Hindlimb muscle (tissue), 1 donor: ENCODE measurements at places on chromosomes 11 and 22.

DNA sequence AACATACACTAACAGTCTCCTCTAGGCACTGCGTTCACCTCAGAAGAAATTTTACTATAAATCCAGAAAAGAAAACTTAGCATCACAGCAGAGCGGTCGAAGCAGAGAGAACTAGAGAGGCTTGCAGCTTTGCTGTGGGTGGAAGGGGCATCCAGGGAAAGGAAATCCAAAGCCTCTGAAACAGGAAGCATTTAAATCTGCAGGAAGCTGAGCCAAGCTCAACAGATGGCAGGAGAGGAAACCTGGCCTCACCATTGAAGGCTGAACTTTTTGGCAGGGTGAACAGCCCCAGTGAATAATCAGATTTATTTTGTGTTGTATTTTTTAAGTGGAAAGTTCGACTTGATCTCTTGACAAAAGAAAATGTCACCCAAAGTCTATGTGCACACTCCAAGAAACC is 858.1 kb downstream of the OPCML start:
- DNase-seq, result no peak

DNA sequence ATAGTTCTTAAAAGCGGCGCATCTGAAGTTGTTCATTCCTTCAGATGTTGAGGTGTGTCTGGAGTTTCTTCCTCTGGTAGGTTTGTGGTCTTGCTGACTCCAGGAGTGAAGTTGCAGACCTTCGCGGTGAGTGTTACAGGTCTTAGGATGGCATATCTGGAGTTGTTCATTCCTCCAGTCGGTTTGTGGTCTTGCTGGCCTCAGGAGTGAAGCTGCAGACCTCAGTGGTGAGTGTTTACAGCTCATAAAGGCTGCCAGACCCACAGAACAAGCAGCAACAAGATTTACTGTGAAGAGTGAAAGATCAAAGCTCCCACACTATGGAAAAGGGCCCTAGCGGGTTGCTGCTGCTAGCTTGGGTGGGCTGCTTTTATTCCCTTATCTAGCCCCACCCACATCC is 201.7 kb upstream of the PDGFD start:
- DNase-seq, result no peak

DNA sequence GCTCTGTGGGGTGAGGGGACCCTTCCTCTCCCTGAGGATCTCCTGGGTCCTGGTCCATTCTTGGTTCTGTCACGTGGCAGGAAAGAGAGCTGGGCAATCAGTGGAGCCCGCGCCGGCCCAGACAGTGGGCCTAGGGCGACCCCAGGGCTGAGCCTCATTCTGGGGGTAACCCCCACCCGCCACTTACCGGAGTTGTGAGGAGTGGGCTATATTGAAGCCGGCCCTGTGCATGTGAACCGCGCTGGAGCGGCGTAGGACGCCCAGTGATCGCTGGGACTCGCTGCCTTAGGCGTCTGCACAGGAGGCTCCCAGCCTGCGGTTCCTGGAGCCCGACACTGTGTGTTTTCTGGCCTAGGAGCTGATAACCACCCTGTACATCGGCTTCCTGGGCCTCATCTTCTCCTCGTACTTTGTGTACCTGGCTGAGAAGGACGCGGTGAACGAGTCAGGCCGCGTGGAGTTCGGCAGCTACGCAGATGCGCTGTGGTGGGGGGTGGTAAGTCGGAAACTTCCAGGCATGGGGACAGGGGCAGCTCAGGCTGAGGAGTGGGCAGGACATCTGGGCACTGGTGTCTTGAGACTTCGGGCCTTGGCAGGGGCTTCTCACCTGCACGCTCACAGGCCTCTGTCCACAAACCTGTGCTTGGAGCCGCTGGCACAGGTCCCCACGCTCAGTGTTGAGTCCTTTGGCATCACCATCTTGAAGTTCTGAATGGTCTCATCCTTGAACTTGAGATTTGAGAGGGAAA is 127.1 kb downstream of the KCNQ1OT1 start:
- DNase-seq, result no peak

- no peak for DNase-seq
Measured at GRCh38 chr11:129190087-129190486, 2.0 kb downstream of the ARHGAP32 start.

DNA sequence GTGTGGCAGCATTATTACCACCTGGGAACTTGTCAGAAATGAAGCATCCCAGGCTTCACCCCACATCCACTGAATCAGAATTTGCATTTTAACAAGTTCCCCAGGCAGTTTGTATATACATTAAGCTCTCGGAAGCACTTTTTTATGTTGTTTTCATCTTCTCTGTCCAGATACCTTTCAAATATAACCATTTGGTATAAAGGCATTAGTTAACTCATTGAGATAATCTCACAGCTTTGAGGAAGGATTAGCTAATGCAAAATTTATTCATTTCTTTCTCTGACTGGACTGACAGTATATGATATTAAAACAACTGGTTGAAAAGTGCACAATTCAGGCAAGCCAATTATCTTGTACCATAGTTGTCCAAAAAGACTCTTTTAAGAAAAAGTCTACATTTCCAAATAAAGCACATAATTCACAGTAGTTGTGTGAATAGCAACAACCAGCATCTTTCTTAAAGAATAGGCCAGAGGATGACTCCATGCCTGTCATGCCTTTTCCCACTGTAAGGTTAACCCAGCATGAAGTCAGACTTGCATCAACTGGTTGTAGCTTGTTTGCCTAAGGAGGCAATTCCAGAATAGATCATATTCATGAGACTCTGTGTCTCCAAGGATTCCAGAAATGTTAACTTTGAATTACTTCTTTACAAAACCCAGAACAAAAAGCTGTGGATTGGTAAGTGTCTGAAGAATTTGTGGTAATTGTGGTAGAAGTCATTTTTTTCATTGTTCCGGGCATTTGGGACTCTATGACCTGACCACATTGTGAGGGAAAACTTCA is 254.3 kb upstream of the SESN3 start:
- DNase-seq, result no peak

DNA sequence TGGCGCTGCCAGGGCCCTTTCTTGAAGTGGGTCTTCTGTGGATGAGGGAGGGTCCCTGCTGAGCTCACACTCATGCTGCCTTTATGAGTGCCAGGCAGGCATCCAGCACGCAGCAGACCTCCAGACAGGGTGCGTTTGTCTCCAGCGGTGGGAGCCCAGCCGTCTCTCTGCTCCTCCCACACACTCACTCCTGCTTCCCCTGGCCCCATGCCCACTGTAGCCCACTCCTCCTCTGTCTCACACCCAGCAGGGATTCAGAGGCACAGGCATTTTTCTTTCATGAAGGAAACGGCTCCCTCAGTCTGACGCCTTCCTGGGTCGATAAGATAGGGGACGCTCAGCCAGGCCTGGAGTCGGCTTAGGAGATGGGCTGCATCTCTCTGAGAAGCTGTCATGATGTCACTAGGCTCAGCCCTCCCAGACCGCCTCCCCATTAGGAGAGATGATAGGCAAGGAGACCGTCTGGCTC is 183.9 kb upstream of the NCAM1 start:
- DNase-seq, result no peak

GRCh38 chr11:103798026-103798425 is 238.4 kb upstream of the DDI1 start:
- peak; percentile 13 for DNase-seq

GRCh38 chr11:94728966-94729751 is 39.0 kb upstream of the AMOTL1 start:
- DNase-seq, result no peak
